Amygdala (tissue), 56 donors: ENCODE measurements at places on chromosomes 5 and 9.

DNA sequence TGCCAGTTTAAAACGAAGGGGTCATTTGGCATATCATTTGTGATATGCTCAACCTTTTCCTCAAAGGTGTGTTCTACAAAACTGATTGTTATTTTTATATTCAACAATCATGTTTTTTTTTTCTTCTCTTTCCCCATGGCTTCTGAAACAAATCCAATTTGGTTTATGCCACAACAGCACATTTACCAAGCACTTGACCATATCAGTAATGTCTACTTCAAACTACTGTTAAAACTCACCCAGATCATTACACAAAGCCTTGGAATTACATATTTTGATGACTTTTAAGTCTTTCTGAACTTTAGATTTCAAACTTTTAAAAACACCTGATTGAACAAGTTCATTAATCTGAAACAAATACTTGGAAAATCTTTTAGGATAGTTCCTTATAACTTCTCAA is 29.2 kb downstream of the PWWP2A start:
- no peak for DNase-seq

DNA sequence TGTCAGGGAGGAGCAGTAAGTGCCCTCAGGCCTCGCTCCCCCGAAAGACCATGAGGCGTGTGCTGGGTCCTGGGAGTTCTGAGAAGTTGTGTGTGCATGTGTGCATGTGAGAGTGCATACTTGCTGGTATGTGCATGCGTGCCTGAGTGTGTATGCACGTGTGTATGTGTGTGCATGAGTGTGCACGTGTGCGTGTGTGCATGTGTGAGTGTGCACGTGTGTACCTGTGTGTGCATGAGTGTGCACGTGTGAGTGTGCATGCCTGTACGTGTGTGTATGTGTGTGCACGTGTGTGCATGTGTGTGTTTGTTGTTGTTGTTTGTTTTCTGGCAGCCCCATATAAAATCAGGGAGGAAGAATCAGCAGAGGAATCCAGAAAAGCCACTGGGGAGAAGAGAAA is 426.7 kb downstream of the IRX2 start:
- no peak for DNase-seq

DNA sequence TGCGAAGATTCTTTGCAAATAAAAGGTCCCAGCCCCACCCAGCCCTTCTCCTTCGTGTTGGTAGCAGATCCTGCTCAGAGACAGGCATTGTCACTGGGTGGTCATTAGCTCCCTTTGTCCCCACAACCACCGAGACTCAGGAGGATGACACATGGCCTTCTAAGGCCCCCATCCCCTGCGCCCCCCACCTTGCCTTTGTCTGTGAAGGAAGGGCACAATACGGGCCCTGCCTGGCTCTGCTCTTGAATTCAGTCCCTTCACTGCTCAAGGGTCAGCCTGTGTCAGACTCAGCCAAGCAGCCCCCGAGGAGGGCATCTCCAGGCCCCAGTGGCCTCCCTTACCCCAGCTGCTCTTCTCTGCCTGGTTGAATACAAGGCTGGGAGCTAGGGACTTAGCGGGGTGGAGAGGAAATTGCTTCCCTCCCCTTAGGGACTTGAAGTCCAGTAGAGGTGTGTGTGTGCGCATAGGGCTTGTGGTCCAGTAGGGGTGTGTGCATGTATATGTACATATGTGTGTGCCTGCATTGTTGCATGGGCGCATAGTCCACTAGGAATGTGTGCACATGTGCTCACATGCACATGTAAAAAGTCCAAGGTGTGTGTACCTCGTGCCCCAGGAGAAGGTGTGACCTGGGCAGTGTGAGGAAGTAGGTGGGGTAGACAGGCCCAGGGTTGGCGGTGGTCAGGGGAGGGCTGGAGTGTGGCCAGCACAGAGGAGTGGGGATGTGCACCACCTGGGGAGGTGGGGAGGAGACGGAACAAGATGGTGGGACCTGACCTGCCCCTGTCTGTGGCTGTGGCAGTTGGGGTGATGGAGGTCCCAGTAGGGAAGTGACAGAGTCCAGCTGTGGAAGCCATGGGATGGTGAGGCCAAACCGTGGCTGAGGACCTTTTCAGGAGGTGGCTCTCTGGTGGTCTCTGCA is 59.1 kb downstream of the PHF2 start:
- DNase-seq: no peak

DNA sequence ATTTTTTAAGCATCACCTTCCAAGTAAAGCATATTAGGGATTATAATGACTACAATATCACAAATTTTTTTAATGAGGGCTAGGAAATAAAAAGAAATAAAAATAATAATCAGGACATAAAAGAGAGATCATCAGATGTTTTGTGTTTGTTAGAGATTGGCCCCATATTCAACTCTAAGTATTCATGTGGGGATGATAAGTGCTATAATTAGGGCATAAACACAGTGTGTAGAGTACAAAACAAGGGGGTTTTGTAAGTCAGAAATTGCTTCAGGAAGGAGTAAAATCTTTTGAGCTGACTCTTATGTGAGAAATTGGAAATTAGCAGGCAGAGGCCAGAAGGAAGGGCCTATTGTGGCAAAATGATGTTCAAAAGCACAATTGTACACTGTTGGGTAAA is 127.3 kb downstream of the STARD4 start:
- DNase-seq: no peak

DNA sequence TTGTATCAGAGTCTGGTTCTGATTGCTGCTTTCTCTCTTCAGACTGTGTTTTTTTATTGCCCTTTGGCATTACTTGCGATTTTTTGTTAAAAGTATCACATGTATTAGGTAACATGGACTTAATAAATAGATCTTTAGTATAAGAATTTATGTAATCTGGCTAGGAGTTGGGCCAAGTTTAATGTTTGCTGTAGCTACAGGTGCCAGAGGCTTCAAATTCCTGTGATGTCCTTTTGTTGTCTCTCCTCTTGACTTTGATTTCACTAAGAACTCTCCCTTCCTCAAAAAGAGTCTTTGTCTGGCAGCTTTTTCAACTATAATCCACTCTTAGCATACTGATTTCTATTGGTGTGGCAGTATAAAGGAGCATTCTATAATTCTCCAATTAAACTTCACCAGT is 313.1 kb downstream of the DTWD2 start:
- no peak for DNase-seq

- no peak for DNase-seq
Observed at GRCh38 chr5:91141642-91142041, 241.5 kb downstream of the ARRDC3 start.

GRCh38 chr9:131707733-131708157 is 32.1 kb downstream of the RAPGEF1 start:
- no peak for DNase-seq

GRCh38 chr5:130116972-130117371 is 212.7 kb downstream of the CHSY3 start:
- DNase-seq: no peak

DNA sequence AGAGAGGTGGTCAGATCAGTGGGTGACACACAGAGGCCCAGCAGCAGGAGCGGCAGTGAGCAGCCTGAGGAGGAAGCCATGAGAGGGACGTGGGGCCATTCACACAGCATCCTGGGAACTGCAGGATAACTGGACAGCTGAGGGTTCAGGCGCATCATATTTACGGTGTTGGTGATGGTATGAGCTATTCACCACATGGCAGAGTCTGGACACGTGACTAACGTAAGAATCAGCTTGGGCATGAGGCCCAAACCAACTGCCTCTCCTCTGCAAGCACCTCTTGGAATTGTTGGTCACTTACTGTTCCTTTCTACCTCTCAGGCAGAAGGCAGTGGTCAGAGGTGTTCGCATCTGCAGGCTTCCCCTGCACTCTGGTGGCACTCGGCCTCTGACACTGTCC is 141.1 kb downstream of the ENTREP1 start:
- no peak for DNase-seq

- DNase-seq: no peak
Observed at GRCh38 chr9:93161786-93162562, 22.0 kb upstream of the WNK2 start.

DNA sequence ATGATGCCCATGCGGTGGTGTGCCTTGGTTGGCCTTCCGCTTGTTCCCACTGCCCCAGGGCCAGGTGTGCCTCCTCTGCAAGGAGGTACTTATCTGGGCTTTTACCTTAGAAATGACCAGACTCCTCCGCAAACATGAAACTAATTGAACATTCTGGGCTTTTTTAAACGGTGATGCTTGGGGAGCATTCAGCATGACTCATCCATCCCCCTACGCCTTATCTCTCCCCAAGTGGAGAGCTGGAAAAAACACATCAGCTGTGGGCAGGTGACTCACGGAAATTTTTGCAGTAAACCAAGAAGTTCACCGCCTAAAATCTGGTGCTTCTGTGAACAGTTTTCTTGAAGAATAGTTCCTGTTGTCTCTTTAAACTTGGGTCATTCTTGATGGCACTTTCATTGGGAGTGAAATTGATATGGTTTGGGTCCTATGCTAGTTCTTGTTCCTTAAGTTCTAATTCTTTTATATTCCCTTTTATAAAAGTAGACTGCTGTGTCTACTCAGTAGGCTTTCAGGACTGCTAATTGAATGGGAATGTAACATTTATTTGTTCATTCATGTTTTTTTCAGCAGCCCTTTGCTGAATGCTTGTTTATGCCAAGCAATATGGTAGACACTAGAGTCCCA is 39.6 kb downstream of the SFXN1 start:
- no peak for DNase-seq

GRCh38 chr9:32431196-32431595 is 46.8 kb downstream of the ACO1 start:
- DNase-seq: no peak

GRCh38 chr5:156686796-156687195 is 163.3 kb upstream of the PPP1R2B start:
- no peak for DNase-seq

- DNase-seq: no peak
Observed at GRCh38 chr5:139755892-139756671, 39.5 kb upstream of the PSD2 start.

DNA sequence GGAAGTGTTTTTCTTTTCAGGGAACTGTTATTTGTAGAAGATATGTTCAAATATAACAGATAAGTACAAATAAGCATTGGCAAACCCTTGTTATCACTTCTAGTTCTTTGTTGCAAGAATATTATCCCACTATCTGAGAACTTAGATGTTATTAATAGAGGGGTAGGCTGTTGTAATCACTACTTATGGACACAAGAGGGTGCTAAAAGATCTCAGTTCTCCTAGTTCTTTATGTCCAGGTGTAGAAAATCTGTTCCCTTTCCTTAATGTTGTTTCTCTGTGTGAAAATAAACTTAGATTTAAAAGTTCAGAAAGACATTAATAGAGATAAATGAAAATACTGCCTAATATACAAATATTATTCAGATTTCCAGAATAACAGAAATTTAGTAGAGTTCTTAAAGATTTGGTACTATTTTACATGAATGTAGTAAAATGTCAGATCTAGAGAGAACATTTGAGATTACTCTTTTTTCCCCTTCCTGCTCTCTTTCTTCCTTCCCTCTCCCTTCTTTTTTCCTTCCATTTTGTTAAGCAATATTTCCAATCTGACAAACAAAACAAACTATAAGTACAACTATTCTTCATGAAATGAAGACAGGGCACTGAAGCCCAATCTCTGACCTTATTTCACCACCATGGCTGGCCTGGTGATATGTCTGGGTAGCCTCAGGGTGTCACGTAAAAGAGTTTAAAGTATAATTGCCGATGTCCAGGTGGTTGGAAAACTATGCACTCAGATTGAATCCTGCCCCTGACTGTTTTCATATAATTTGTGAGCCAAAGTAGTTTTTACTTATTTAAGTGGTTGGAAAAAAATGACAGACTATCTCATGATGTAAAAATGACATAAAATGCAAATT is 43.6 kb upstream of the C5orf46 start:
- DNase-seq: no peak

- DNase-seq: no peak
Observed at GRCh38 chr5:35308421-35308820, 78.1 kb upstream of the PRLR start.

DNA sequence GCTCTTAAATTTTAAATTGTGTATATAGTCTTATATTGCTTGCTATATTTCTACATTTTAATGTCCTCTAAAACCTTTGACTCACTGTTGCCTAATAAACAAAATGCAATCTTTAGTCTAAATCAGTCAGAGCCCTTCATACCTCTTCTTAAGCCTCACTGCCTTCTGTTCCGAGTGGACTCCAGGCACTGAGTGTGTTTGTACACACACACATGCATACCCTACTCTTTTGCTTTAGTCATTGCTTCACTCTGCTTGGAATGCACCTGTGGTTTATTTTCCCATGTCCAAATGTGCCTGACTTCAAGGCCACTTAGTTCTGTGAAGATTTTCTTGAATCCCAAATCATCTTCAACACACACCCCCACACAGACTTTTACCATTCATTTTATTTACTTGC is 60.9 kb downstream of the SLC12A2 start:
- DNase-seq: no peak
